ENCODE measurements at places on chromosomes 1 and 21.

DNA sequence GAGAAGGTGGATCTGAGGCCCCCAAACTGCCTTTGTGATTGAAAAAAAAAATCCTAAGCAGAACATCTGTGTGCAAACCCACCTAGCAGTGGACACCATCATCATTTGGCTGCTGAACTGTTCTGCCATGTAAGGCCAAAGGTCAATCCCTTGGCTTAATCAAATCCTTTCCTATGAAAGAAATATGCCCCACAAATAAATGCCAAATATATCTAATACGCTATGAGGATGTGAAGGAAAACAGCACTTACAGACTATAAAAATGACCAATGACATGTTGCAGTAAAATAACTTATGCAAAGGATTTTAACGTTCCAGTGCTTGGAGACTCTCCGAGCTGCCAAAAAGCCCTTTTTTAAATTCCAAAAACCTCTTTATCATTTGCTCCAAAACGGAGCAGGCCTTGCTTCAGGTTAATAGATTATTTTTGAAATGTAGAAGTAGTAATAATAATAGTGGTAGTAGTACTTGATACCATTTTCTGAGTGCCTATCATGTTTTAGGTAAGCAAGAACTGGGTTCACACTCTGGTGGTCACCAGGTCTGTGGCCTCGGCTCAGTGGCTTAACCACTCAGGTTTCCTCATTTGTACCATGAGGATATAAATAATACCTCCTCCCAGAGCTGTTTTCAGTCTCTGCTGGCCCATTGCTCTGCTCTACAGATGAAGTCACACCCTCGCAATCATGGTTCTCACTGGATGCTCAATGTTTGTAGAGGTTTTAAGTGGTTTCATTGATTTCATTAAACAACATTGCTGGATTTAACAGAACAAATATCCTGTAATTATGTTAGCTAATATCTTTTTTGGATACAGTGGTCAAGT, 47.9 kb upstream of the EDEM3 start:
- no peaks in the 10 kb centered on the region for H3K4me1 ChIP-seq
- no peaks in the 10 kb centered on the region for H3K27me3 ChIP-seq
- no peak overlapping the region for H3K4me3 ChIP-seq
- no peak overlapping the region for H3K27ac ChIP-seq
- no peak for DNase-seq

DNA sequence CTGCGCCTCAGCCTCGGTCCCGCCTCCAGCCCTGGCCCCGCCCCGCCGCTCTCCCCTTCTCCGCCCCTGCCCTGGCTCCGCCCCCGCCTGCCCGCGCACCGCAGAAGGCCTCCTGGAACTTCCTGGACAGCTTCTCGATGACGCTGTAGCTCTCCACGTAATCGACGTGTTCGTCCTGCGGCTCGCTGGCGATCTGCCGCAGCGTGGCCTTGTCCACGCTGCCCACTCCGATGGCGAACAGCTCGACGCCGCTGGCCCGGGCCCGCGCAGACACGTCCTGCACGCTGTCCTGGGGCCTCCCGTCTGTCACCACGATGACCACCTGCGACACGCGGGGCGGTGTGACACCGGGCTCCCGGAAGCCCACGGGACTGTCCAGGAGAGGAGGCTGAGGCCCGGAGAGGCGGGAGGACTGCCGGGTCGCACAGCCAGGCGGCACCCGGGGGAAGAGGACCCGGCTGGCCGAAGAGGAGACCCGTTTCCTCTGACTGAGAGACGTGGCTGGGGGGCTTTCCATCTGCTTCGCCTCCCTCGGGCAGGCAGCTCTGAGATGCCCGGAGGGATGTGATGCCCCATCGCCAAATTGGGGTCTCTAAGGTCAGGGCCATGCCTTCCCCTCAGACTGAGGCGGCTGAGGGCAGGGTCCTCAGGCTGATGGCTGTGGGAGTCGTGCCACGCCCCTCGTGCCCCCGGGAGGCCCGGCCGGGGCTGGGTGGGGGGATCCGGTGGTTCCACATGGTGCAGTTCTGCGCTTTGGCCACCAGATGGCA, 4.6 kb downstream of the MATN1 start:
- H3K27ac ChIP-seq: peak overlapping the region; percentile 87
- H3K4me1 ChIP-seq: peaks cover 21% of the 10 kb centered on the region
- H3K4me3 ChIP-seq: peak overlapping the region; percentile 82
- DNase-seq: peak; percentile 84
- H3K36me3 ChIP-seq: peaks cover 2% of the 10 kb centered on the region
- no peaks in the 10 kb centered on the region for H3K27me3 ChIP-seq

DNA sequence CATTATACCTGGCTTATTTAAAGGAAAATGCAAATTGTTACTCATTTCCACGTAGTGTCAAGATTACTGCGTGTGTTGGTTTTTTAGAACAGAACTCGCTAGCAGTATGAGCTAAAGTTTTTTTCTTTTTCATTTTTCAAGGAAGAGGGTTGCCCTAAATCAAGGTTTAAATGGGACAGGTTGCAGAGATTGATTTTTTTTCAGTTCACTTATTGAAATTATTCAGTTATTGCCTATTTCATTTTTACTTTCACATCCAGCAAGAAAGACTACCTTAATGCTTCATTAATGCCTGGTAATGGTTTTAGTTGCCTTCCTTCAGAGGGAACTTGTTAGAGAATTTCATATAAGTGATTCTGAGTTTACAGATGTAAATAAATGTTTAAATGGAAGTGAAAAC, 5.6 kb downstream of the FAM20B start:
- H3K27me3 ChIP-seq: no peaks in the 10 kb centered on the region
- H3K4me3 ChIP-seq: no peak overlapping the region
- H3K36me3 ChIP-seq: no peaks in the 10 kb centered on the region
- peaks cover 32% of the 10 kb centered on the region for H3K4me1 ChIP-seq

DNA sequence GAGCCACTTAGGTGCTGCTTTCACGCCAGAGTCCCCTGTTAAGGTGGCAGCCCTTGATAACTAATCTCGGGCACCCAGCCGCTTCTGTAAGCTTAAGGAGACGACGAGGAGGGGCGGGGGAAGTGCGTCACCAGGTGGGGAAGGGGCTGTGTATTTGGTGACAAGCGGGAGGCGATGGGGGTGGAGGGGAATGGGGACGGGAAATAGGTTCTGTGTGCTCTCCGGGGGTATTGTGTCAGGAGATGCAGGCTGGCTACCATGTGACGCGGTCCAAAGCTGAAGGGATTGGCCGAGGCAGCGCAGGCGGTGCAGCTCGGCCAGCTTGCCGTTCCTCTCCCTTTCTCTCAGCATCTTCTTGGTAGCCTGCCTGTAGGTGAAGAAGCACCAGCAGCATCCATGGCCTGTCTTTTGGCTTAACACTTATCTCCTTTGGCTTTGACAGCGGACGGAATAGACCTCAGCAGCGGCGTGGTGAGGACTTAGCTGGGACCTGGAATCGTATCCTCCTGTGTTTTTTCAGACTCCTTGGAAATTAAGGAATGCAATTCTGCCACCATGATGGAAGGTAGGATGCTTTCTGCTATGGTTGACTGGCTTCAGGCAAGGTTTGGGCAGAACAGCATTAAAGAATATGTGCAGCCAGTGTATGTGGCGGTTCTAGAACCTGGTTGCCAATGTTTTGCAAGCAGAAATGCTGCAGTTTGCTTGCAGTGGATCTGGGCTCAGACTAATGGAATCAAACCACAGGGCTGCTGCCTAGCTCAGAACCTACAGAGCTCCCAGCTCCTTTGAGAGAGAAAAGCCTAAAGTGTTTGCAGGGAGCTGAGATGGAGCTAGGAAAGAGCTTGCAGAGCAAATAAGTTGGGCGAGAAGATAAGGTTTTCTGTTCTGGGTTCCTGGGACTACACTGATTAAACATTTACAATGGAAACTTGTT, at the start of gene SGIP1:
Gene SGIP1, plus strand, starts transcription at position 350 of the 937 bp plus-strand sequence. Its CDS starts 206 bp downstream, at position 556.
- DNase-seq: no peak
- no peak within 1 kb of the TSS for H3K27ac ChIP-seq
- H3K4me3 ChIP-seq: peak within 1 kb of the TSS; percentile 42

DNA sequence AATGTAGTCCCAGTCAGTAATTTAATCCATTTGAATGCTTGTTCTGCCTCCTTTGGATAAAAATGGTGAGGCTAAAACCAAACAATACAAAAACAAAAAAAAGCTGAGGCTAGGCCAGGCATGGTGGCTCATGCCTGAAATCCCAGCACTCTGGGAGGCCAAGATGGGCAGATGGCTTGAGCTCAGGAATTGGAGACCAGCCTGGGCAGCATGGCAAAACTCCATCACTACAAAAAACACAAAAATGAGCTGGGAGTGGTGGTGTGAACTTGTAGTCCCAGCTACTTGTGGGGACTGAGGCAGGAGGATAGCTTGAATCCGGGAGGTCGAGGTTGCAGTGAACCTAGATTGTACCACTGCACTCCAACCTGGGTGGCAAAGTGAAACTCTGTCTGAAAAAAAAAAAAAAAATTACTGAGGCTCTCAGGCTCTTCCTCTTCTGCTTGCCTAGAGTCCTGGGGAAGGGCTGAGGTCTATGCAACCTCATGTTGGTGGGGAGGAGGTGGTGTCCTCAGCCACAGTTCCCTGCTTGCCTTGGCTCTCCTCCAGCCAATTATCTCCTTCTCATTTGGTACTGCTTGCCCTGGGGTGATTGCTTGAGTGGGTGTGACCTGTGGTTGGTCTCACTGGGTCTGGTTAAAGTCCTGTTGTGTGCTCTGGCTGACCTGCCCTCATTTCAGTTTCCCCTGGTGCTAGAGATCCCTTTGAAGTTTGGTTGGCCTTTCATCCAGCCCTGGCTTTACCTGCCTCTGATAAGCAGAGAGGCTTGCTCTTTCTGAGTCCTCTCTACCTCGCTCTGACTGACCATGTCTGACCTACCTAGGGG, 20.9 kb downstream of the S1PR1 start:
- H3K27ac ChIP-seq: no peak overlapping the region
- H3K36me3 ChIP-seq: no peaks in the 10 kb centered on the region
- no peak overlapping the region for H3K4me3 ChIP-seq
- DNase-seq: no peak
- peaks cover 23% of the 10 kb centered on the region for H3K4me1 ChIP-seq

- no peak overlapping the region for H3K4me3 ChIP-seq
- peaks cover 20% of the 10 kb centered on the region for H3K4me1 ChIP-seq
- no peaks in the 10 kb centered on the region for H3K36me3 ChIP-seq
- no peak for DNase-seq
- H3K27ac ChIP-seq: no peak overlapping the region
These were observed 49.3 kb downstream of the TGFB2 start for GRCh38 chr1:218394416-218394815.

DNA sequence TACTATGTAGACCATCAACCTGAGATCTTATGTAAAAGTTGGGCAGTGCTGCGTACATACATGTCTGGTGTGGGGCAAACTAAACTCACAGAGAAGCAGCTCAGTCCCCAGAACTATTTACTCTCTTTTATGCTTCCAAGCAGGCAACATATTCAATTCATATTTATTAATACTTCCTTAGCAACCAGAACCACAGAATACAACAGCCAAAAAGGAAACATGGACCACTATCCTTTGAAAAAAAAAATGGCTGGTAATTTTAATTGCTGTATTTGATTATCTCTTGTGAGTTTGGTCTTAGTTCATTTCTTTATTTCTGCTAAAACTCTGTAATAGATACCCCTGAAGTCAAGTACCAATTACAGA, 1.5 kb upstream of the PPP1R15B start:
- peaks cover 16% of the 10 kb centered on the region for H3K4me1 ChIP-seq
- no peak overlapping the region for H3K4me3 ChIP-seq
- no peaks in the 10 kb centered on the region for H3K36me3 ChIP-seq
- H3K27me3 ChIP-seq: no peaks in the 10 kb centered on the region
- no peak for DNase-seq
- no peak overlapping the region for H3K27ac ChIP-seq

GRCh38 chr1:53627031-53627430, 111.9 kb downstream of the GLIS1 start:
- no peaks in the 10 kb centered on the region for H3K4me1 ChIP-seq
- H3K27me3 ChIP-seq: peaks cover 5% of the 10 kb centered on the region
- H3K36me3 ChIP-seq: no peaks in the 10 kb centered on the region
- H3K27ac ChIP-seq: no peak overlapping the region
- H3K4me3 ChIP-seq: no peak overlapping the region

DNA sequence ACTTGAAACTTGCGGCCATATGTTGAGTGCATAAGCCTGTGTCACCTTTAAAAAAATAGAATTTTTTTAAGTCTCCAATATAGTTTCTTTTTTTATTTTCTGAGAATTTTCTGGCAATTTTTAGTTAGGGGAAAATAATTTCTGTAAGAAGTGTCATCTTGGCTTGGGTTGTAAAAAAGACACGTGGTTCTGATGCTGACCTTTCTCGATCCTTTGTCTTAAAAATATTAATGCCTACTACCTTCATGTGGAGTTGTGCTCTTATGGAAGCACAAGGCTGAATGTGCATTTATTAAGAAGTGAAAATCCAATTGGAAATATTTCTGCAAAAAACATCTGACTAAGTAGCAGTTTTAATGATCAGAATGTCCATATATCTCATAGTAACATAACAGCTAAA, 3.5 kb downstream of the ELAVL4 start:
- no peaks in the 10 kb centered on the region for H3K4me1 ChIP-seq
- no peak overlapping the region for H3K27ac ChIP-seq
- no peak overlapping the region for H3K4me3 ChIP-seq
- no peaks in the 10 kb centered on the region for H3K36me3 ChIP-seq

DNA sequence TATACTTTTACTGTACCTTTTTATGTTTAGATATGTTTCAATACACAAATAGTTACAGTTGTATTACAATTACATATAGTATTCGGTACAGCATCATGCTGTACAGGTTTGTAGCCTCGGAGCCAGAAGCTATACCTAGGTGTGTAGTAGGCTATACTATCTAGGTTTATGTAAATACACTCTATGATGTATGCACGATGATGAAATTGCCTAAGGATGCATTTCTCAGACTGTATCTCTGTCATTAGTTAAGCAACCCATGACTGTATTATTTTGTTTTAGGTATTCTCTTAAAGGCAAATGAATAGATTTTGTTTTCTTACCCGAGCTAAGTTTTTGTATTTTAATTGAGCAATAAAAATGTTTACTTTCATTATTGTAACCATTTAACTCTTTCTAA, 56.4 kb downstream of the SPATA17 start:
- no peak for DNase-seq
- no peak overlapping the region for H3K27ac ChIP-seq
- H3K36me3 ChIP-seq: no peaks in the 10 kb centered on the region
- H3K4me3 ChIP-seq: no peak overlapping the region

DNA sequence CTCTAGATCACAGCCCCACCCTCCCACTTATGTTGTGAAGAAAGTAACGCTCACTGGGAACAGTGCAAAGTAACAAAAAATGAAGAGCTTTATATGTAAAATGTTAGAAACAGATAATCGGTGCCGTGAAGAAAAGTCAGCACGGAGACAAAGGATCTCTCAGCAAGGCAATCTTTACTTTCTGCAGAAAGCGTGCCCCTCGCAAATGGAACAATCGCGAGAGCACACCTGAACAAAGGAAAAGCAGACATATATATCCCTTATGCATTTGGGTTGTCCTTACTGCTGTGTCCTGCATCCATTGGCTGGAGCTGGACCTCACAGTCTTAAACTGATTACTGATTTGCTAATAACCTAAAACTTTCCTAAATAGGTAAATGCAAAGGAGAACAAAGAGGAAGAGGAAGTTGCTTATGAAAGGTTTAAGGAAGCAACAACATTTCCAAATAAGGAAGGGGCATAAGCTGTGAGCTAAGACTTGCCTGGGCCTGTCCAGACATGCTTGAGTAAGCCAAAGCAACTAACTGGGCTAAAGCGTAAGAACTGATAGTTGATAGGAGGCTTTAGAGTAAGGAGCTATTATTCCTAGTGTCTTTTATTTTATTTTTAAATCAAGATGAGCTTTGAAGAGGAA, 89.7 kb downstream of the GTF2B start:
- peaks cover 13% of the 10 kb centered on the region for H3K4me1 ChIP-seq
- no peak overlapping the region for H3K27ac ChIP-seq
- peak; percentile 7 for DNase-seq
